ENCODE measurements at places on chromosomes 11 and 22. TPM values are rescaled to one million over a fixed set of nuclear protein-coding genes. Genes with fewer than 3 reads are reported as not detected.

DNA sequence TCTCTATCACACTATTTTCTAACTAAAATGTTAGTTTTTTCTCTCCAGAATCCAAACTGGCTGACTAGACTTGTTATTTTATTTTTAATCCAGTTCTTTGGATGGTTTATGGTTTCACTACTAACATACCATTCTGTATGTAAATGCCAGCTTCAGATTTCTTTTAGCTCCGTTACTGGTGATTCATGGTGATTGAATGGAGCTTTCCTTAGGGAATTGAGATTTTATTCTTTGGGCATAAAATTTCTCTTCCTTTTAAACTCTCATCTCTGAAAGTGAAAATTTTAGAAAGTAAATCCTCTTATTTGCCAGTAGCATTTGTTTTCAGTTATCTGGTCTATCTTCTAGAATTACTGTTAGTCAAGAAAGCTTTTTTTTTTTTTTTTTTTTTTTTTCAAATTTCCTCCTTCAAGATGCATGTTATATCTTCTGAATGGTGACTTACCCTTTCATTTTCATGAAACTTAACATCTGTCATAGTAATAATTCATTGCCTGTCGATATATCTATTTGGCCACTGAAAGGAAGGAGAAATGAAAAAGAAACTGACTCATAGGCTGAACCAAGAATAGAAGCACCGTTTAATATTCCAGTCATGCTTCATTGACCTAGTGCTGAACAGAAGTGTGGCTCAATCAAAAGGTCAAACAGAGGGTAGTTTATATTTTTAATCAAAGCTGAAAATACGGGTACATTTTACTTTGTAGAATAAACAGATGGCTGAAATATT is 6.4 kb downstream of the ENDOD1 start:
- DNase-seq: no peak

DNA sequence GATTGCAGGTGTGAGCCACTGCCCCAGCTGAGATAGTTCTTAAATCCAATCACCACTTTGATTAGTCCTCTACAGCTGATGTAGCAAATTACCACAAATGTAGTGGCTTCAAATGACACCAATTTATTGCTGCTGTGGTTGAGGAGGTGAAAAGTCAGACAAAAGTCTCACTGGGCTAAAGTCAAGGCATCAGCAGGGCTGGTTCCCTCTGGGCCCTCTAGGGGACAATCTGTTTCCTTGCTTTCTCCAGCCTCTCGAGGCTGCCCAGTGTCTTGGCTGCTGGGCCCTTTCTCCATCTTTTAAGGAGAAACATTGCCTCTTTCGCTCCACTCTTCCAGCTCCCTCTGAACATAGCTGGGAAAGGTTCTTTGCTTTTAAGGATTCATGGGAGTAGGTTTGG is 50.5 kb upstream of the SHANK2 start:
- no peak for DNase-seq

DNA sequence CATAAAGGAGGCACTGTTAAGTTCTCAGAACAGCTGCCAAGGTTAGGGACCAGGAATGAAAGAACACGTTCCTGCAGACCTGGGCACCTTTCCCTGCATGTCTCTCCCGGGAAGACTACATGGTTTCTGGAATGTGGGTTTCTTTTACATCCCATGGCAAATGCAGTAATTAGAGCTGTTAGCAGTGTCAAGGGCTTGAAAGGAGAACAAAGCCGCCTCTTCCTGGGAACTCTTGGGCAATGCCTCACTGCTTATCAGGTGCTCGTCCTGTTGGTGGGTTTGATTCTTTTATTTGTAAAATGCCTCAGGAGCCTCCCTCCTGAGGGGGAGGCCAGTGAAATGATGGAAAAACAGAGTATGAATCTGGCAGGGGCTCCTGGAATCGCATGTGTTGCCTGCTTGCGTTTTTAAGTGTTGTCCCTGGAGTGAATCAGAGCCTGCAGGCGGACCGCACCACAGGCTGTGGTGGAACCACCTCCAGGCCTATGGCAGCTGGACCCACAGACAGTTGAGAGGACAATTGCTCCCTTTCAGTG is 723 bp upstream of the C22orf31 start:
- no peak for DNase-seq

- DNase-seq: peak; percentile 55
These were observed 1.1 kb upstream of the PITPNB start for GRCh38 chr22:27919942-27920755.

DNA sequence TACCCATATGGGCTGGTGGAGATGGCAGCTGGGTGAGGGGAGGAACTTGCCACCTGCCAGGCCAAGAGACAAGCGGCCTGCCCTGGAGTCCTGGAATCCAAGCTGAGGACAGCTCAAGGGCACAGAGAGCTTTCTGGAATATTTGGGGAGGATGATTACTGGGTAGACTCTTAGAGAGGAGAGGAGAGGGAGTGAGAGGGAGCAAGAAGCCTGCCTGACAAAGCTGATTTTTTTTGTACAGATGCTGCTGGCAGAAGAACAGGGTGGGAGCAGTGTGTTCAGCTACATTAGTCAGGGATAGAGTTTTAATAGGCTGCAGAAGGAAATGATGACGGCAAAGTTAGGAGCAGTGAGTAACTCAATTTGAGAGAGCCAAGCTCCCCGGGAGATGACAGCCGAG is 299.3 kb downstream of the NXPE2 start:
- DNase-seq: no peak

GRCh38 chr22:21098099-21098671 is 52.4 kb downstream of the LRRC74B start:
- no peak for DNase-seq

DNA sequence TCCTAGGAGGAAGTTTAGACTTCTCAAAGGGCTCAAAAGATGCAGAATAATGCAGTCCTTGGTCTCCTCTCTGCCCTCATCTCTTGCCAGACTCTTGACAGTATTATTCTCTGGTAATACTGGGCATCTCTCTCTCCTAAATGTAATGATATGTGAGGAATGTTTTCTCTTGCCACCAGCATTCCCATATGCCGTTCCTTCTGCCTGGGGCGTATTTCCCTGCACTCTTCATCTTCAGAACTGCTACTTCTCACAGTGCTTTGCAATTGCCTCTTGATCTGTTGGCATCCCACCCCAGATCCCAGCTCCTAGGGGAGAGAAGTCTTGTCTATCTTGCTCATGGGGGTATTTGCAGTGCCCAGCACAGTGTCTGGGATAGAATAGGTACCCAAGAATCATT is 107.4 kb downstream of the RASSF10 start:
- no peak for DNase-seq

DNA sequence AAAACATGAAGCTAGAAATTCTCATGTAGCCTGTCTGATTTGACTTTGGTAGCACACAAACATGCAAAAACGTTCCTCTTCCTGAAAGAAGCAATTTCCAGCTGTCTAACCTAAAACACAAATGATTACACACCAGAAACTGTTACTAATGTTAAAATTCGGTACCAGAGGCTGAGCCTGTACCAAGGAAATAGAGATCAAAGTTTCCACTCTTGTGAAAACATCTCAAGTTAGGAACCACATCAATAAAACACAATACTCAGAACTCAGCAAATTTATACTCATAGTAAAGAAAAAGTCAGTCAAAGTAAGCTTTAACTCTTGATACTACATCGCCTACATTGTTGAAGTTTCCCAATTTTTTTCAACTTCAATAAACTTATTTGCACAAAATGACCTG is 107.8 kb downstream of the FCHSD2 start:
- DNase-seq: no peak

DNA sequence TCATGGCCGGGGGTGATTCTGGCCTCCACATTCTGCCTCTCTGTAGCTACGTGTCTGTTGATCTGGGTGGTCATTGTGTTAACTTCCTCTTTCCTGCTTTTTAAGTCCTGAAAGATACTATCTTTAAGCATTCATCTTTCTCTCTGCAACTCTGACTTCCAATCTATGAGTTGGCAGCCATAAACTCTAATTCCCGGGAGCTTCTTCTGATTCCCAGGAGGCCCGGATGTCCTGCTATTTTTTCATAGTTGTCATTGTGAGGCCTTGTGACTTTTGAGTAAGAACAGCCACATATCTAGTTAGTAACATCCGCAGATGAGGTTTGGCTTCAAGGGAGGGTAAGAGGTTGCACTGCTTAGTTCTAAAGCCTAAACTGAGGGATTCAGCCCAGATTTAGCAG is 107.8 kb downstream of the SYN3 start:
- DNase-seq: no peak

- no peak for DNase-seq
These were observed 3.4 kb downstream of the POU2AF3 start for GRCh38 chr11:111301842-111302118.

- DNase-seq: no peak
These were observed 7.1 kb downstream of the TPCN2 start for GRCh38 chr11:69055598-69056516.

GRCh38 chr11:61727401-61727811 is 25.0 kb upstream of the MYRF start:
- DNase-seq: no peak

- no peak for DNase-seq
These were observed 4.4 kb downstream of the TMEM123 start for GRCh38 chr11:102447941-102448868.

DNA sequence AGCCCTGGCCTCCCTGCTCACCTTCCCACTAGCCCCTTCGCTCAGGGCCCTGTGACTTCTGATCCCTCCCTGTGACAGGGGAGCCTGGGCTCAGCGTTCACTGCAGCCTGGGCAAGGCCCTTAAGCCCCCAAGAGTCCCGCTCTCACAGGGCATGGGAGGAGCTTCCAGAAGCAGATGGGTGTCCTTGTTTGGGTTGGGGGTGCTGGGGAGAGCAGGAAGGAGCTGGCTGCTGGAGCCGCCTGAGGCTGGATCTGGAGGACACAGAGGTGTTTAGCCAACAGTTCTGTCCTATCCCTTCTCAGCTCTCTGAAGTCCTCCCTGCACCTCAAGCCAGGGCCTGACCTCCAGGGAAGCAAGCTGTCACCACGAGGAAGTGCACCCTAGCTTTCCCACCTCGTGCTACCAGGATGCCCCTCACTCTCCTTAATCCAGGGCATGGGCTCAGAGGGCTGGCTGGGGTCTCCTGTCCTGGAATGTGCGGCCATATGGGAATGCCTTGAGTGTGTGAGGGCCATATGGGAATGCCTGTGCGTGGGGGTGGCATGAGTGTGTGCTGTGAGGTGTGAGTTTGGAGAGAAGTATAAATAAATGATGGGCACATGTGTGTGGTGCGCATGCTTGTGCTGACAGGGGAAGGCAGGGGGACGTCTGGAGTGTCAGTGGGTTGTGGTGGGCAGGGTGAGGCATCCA is 25.0 kb upstream of the TUB start:
- DNase-seq: no peak

GRCh38 chr11:15367695-15368094 is 253.0 kb downstream of the INSC start:
- no peak for DNase-seq

- DNase-seq: no peak
These were observed 120.5 kb downstream of the SHANK2 start for GRCh38 chr11:71131861-71132260.

- no peak for DNase-seq
These were observed 28.7 kb downstream of the GUCD1 start for GRCh38 chr22:24526191-24526590.

- DNase-seq: no peak
These were observed 210.4 kb downstream of the SNX19 start for GRCh38 chr11:130705670-130706421.

DNA sequence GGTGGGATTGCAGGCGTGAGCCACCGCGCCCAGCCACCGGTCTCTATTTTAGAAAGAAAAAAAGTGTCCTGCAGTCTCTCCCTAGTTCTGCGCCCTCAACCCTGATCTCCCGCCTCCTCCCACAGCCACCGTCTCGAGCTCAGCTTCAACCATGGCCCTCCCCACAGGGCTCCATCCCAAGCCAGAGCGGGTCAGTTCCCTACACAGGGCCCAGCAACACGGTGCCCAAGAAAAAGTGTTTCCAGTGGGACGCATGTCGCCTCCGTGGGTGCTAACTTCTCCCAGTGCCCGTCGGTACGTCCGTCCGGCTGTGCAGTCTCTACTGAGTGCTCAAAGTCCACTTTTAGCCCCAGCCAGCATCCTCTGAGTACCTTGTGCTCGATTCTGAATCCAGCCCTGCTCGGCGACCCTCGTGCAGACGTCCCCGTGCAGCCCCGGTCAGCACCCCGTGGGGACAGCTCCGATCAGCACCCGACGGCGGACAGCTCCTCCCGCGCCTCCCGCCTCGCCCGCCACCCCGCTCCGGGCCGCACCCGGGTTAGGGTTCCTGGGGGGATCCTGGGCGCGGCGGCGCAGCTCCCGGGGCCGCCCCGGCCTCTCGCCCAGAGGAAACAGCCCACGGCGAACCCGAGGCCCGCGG is 657 bp upstream of the MAPK8IP2 start:
- DNase-seq: peak; percentile 68

- no peak for DNase-seq
These were observed 118.5 kb upstream of the GRIA4 start for GRCh38 chr11:105491394-105491793.

DNA sequence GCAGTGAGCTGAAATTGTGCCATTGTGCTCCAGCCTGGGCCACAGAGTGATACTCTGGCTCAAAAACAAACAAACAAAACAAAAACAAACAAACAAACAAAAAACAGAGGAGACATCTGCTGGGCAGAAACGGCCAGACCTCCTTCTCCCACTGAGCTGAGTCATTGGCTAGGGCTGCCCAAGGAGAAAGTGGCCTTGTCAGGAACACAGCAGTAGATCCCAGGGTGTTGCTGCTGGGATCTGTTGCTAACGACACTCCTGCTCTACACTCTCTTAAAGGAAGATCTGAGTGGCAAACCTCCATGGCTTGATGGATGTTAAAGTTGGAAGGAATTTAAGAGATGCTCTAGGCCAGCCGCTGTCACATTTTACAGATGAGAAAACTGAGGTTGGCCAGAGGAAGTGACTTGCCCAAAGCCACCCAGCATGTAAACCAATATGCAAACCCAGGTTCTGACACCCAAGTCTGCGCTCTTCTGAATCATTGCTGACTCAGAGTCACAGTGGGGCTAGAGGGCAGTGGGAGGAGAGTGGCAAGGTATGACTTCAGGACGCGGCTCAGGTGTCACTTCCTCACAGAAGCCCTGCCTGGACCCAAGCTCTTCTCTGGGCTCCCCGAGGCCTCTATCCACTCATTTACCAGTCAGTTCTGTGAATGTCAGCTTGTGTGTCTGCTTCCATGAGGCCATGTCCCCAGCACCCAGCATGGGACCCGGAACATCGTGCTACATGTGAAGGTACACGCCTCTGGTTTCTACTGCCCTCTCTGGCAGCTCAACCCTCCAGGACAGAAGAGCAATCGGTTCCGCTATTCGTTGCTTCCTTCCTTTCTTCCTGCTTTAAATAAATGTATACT is 11.3 kb upstream of the GDPD5 start:
- DNase-seq: no peak

- DNase-seq: no peak
These were observed 10.9 kb downstream of the PAMR1 start for GRCh38 chr11:35514481-35514880.

GRCh38 chr11:114275280-114275679 is 20.9 kb upstream of the NNMT start:
- DNase-seq: no peak

- no peak for DNase-seq
These were observed 121.7 kb downstream of the MIAT start for GRCh38 chr22:26779108-26779507.

GRCh38 chr11:123006860-123007542 is 25.4 kb upstream of the BSX start:
- no peak for DNase-seq

CBY1 gene
- 36.6 TPM for total RNA-seq

CABP7 gene
- not detected for total RNA-seq

IL10RA gene
- total RNA-seq: 2.9 TPM

APLNR gene
- total RNA-seq: 16.4 TPM

CWC15 gene
- 68.0 TPM for total RNA-seq

SCGB1D2 gene
- not detected for total RNA-seq

SCT gene
- not detected for total RNA-seq

OR52N4 gene
- not detected for total RNA-seq

DENND5A gene
- total RNA-seq: 97.2 TPM

SOX10 gene
- total RNA-seq: 3.2 TPM

POU2F3 gene
- not detected for total RNA-seq

CD3D gene
- 2.1 TPM for total RNA-seq

GAL3ST3 gene
- total RNA-seq: 3.4 TPM
